ENCODE measurements at places on chromosomes 3 and 15. TPM values are rescaled to one million over a fixed set of nuclear protein-coding genes. Genes with fewer than 3 reads are reported as not detected.

GRCh38 chr3:197533927-197534725 is 21.6 kb downstream of the BDH1 start:
- no peak for DNase-seq
- no peaks in the 10 kb centered on the region for H3K27me3 ChIP-seq
- peaks cover 50% of the 10 kb centered on the region for H3K36me3 ChIP-seq
- no peaks in the 10 kb centered on the region for H3K4me1 ChIP-seq

GRCh38 chr15:68313501-68314410 is 36.2 kb downstream of the FEM1B start:
- H3K4me3 ChIP-seq, result no peak overlapping the region
- H3K36me3 ChIP-seq, result no peaks in the 10 kb centered on the region
- peaks cover 8% of the 10 kb centered on the region for H3K4me1 ChIP-seq

The ANKDD1A gene
- total RNA-seq, result 1.0 TPM

GRCh38 chr3:10780922-10781321 is 35.1 kb upstream of the SLC6A11 start:
- H3K36me3 ChIP-seq, result no peaks in the 10 kb centered on the region
- no peak overlapping the region for H3K4me3 ChIP-seq
- no peaks in the 10 kb centered on the region for H3K4me1 ChIP-seq
- no peak overlapping the region for H3K27ac ChIP-seq

DNA sequence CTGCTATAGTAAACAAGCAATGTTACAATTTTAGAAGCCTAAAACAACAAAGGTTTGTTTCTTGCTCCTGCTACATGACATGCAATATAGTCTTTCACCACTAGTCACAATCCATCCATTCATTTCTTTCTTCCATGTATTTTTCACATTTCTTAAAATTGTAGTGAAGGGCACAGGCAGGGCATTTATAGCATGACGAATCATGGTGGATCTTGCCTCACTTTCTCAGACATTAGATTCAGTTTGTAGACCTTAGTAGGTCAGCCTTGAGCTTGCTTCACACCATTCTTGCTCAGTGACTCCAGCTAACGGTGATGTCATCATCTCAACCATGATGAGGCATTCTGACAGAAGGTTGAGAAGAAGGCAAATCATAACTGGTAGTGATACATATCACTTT is 546.8 kb downstream of the TBL1XR1 start:
- H3K27ac ChIP-seq, result no peak overlapping the region
- H3K36me3 ChIP-seq, result no peaks in the 10 kb centered on the region
- no peak for DNase-seq
- H3K4me3 ChIP-seq, result no peak overlapping the region
- no peaks in the 10 kb centered on the region for H3K27me3 ChIP-seq
- H3K4me1 ChIP-seq, result no peaks in the 10 kb centered on the region

GRCh38 chr3:127389913-127390312 is 102.1 kb upstream of the PRR20G start:
- H3K36me3 ChIP-seq, result no peaks in the 10 kb centered on the region
- H3K27me3 ChIP-seq, result peaks cover 5% of the 10 kb centered on the region
- H3K4me1 ChIP-seq, result no peaks in the 10 kb centered on the region
- no peak for DNase-seq
- no peak overlapping the region for H3K27ac ChIP-seq
